Sigmoid colon (tissue), 7 donors: ENCODE measurements at places on chromosomes 1 and 21. TPM values are rescaled to one million over a fixed set of nuclear protein-coding genes. Genes with fewer than 3 reads are reported as not detected.

Gene ZNF593OS
- total RNA-seq, result not detected

DNA sequence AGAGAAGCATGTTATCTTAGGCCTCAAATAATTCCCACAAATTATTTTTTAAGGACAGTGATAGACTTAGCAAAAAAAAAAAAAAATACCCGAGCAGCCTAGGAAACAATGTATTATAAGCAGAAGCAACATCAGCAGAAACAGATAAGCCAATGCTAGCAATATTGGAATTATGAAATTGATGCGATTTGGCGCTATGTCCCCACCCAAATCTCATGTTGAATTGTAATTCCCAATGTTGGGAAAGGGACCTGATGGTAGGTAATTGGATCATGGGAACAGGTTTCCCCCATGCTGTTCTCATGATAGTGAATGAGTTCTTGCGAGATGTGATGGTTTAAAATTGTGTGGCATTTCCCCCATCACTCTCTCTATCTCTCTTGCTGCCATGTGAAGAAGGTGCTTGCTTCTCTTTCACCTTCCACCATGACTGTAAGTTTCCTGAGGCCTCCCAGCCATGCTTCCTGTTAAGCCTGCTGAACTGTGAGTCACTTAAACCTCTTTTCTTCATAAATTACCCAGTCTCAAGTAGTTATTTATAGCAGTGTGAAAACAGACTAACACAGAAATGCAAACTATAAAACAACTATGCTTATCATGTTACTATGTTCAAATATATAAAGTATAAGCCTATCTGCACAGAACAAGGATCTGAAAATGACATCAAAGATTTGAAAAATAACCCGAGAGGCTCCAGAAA, 75.6 kb upstream of the HIVEP3 start:
- no peaks in the 10 kb centered on the region for H3K4me1 ChIP-seq
- no peak for DNase-seq
- no peak overlapping the region for H3K27ac ChIP-seq
- H3K27me3 ChIP-seq, result no peaks in the 10 kb centered on the region
- H3K36me3 ChIP-seq, result no peaks in the 10 kb centered on the region
- H3K4me3 ChIP-seq, result no peak overlapping the region

- no peak overlapping the region for H3K27ac ChIP-seq
- no peak overlapping the region for H3K4me3 ChIP-seq
- no peaks in the 10 kb centered on the region for H3K4me1 ChIP-seq
- no peak for DNase-seq
- H3K27me3 ChIP-seq, result no peaks in the 10 kb centered on the region
These were observed 126.1 kb downstream of the HMCN1 start for GRCh38 chr1:185860311-185860710.

GRCh38 chr21:43207043-43207315, 38.2 kb downstream of the CRYAA start:
- H3K36me3 ChIP-seq, result no peaks in the 10 kb centered on the region
- no peaks in the 10 kb centered on the region for H3K4me1 ChIP-seq
- no peak for DNase-seq
- no peak overlapping the region for H3K4me3 ChIP-seq
- H3K27ac ChIP-seq, result no peak overlapping the region

DNA sequence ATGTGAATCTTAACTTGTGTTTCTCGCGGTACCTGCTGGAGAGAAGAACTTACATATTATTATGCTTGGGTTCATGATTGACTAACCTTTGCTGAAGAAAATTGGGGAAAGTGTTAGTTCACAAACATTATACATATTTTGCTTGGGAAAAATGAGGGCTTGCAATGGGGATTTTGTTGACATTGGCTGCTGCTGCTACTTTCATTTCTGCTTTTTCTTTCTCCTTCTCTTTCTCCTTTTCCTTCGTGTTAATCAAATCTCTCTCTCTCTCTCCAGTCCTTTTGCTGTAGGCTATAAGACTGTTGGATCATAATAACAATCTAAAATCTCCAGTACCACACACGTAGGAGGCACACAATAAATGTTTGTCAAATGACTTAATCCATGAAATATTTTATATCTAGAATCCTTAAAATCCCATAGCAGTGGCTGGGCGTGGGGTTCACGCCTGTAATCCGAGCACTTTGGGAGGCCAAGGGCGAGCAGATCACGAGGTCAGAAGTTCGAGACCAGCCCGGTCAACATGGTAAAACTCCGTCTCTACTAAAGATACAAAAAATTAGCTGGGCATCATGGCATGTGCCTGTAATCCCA, 23.0 kb downstream of the IRF2BP2 start:
- H3K36me3 ChIP-seq, result no peaks in the 10 kb centered on the region
- no peaks in the 10 kb centered on the region for H3K4me1 ChIP-seq
- DNase-seq, result no peak
- H3K27ac ChIP-seq, result peak overlapping the region; percentile 88
- H3K4me3 ChIP-seq, result no peak overlapping the region

Gene ELOVL1
- 39.6 TPM for total RNA-seq

GRCh38 chr1:227729881-227730629, 5.0 kb downstream of the JMJD4 start:
- H3K36me3 ChIP-seq, result peaks cover 19% of the 10 kb centered on the region
- H3K27ac ChIP-seq, result peak overlapping the region; percentile 66
- no peaks in the 10 kb centered on the region for H3K27me3 ChIP-seq
- H3K4me1 ChIP-seq, result peaks cover 49% of the 10 kb centered on the region
- DNase-seq, result no peak

DNA sequence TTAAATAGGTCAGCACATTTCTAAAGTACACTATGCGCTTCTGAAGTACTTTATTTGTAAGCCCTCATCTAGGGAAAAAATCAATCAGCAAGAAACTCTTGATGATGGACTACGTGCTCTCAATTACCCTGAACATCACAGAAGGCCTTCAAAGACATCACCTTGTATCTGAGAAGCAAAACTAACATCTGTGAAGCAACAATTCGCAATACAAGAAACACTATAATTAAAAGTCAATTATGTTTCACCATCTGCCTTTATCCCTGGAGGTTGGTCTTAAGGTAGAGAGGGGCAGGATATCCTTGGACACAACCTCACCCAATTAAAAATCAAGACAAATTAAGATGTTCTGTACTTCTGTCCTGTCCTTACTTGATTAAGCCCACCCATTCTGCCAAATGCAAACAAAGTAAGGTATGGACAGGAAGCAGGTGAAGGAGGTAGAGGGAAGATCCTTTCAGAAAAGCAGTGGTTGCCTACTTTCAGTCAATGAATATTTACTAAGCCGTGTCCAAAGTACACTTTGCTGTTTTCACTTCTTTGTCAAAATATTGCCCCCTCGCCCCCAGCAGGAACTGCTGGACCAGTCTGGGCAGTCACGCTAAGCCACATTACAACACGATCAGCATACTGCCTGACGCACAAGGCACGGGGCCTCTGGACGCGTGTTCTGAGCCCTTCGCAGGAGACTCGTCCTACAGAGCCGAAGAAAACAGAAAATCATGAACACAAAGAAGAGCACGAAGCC, 887 bp downstream of the SLC19A2 start:
- no peaks in the 10 kb centered on the region for H3K36me3 ChIP-seq
- H3K4me1 ChIP-seq, result peaks cover 46% of the 10 kb centered on the region
- peak overlapping the region; percentile 99 for H3K27ac ChIP-seq
- peak overlapping the region; percentile 92 for H3K4me3 ChIP-seq
- H3K27me3 ChIP-seq, result no peaks in the 10 kb centered on the region

DNA sequence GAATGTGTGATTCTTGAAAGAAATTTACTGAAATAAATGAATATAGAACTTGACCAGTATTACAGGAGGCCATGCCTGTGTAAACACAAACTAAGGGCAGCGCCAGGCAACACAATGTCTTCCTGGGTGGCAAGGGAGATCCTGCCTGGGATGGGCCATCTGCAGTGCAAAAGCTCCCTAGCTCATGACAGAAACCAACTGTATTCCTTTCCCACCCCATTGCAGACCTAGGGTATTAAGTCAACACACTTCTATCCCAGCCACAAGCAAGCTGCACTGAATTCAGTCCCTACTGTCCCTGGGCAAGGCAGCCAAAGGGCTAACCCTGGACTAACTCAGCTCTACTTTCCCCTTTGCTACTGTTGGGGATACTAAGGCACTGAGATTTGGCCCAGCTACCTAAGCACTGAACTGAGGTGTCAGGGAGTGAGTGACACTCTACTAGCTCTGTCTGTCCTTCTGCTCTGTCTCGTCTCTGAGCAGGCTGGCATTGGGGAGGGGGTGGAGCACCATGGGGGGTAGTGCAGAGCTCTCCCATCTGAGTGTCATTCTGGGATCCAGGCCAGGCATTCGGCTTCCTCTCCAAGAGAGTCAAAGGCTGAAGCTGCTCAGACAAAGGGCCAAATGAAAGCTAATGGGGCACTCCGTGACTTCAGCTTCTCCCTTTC, 2.5 kb downstream of the INKA2 start:
- peaks cover 63% of the 10 kb centered on the region for H3K4me1 ChIP-seq
- H3K27me3 ChIP-seq, result no peaks in the 10 kb centered on the region
- peak overlapping the region; percentile 87 for H3K27ac ChIP-seq
- H3K36me3 ChIP-seq, result no peaks in the 10 kb centered on the region

DNA sequence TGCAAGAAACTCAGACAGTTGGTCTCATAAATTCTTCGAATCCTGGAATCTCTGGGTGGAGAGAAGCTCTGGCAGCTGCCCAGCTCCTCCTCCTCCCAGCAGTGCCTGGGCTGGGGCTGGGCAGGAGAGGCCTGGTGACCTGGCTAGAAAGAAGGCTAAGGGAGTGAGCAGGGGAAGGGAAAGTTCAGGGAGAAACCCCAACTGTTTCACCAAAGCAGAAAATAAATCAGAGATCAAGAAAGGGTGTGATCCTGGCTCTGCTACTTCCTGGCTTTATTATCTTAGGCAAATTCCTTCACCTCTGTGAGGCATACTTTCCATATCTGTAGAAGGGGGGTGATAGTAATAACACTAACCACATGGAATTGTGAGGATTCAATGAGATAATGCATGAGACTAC, 8.8 kb upstream of the COL16A1 start:
- H3K4me3 ChIP-seq, result no peak overlapping the region
- H3K4me1 ChIP-seq, result peaks cover 44% of the 10 kb centered on the region
- peak overlapping the region; percentile 97 for H3K27ac ChIP-seq

Gene PCP4L1
- total RNA-seq, result 15.2 TPM

- H3K27me3 ChIP-seq, result no peaks in the 10 kb centered on the region
- H3K4me1 ChIP-seq, result no peaks in the 10 kb centered on the region
- DNase-seq, result no peak
- H3K36me3 ChIP-seq, result no peaks in the 10 kb centered on the region
- no peak overlapping the region for H3K4me3 ChIP-seq
These were observed 50.2 kb downstream of the RABGAP1L start for GRCh38 chr1:174209347-174210187.

Gene LIN28A
- total RNA-seq, result not detected

GRCh38 chr1:225890346-225891228, 1.6 kb upstream of the LEFTY1 start:
- H3K36me3 ChIP-seq, result no peaks in the 10 kb centered on the region
- H3K27ac ChIP-seq, result no peak overlapping the region
- H3K27me3 ChIP-seq, result no peaks in the 10 kb centered on the region
- H3K4me1 ChIP-seq, result peaks cover 6% of the 10 kb centered on the region

DNA sequence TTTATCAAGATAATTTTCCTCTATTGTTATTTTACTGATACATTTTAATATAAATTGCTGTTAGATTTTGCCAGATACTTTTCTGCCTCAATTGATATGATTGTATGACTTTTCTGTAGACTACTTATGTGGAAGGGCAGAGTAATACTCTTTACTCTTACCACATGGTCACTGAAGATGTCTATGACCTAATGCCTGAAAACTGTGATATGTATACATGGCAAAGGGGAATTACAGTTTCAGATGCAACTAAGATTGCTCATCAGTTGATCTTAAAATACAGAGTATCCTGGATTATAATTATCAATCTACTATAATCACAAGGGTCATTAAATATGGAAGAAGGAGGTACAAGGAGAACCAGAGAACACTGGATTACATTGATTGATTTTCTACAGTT, 1528.0 kb downstream of the BRINP3 start:
- H3K27ac ChIP-seq, result no peak overlapping the region
- H3K4me1 ChIP-seq, result no peaks in the 10 kb centered on the region
- H3K4me3 ChIP-seq, result no peak overlapping the region
- no peaks in the 10 kb centered on the region for H3K36me3 ChIP-seq
- H3K27me3 ChIP-seq, result no peaks in the 10 kb centered on the region

- H3K4me1 ChIP-seq, result no peaks in the 10 kb centered on the region
- no peak for DNase-seq
- no peak overlapping the region for H3K27ac ChIP-seq
- no peaks in the 10 kb centered on the region for H3K36me3 ChIP-seq
- no peaks in the 10 kb centered on the region for H3K27me3 ChIP-seq
These were observed 33.6 kb upstream of the DISP1 start for GRCh38 chr1:222781251-222781650.

GRCh38 chr1:159663552-159663951, 50.8 kb downstream of the CRP start:
- no peaks in the 10 kb centered on the region for H3K36me3 ChIP-seq
- H3K27ac ChIP-seq, result no peak overlapping the region
- DNase-seq, result no peak
- H3K4me3 ChIP-seq, result no peak overlapping the region
- no peaks in the 10 kb centered on the region for H3K27me3 ChIP-seq

Gene OR2L2
- not detected for total RNA-seq

Gene C1orf226
- 11.4 TPM for total RNA-seq

DNA sequence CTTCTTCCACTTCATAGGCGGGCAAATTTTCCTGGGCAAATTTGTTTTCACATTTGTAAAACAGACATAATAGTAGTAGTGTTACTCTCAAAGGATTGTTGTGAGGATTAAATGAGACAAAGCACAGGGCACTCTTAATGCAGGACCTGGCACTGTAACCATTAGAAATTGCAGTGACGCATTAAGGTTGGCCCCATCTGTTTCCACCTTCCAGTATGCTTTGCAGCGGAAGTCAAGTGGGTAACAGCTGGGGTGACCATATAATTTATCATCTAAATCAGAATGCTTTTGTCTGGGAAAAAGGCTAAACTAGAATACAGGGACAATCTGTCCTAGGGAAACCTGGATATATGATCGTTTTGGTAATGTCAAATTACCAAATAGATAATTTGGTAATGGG, 132.5 kb upstream of the CACHD1 start:
- no peaks in the 10 kb centered on the region for H3K27me3 ChIP-seq
- H3K36me3 ChIP-seq, result no peaks in the 10 kb centered on the region
- DNase-seq, result no peak
- no peak overlapping the region for H3K27ac ChIP-seq

- no peaks in the 10 kb centered on the region for H3K36me3 ChIP-seq
- no peak overlapping the region for H3K4me3 ChIP-seq
- no peak overlapping the region for H3K27ac ChIP-seq
- H3K27me3 ChIP-seq, result no peaks in the 10 kb centered on the region
These were observed 87.6 kb downstream of the C21orf91 start for GRCh38 chr21:17731554-17731953.

DNA sequence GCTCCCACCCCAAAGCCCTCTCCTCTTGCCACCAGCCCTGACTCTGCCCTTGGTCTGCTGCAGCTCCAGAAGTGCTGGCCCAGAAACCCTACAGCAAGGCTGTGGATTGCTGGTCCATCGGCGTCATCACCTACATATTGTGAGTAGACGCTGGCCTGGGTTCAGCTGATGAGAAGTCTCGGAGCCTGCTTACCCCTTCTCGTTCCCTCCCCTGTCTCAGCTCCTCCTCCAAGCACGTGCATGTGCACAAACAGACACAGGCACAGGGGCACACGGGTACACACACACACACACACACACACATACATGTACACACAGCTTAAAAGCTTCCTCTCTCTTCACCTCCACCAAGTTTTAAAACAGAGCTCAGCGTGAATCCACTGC, 24.3 kb downstream of the CAMK1G start:
- H3K36me3 ChIP-seq, result no peaks in the 10 kb centered on the region
- no peaks in the 10 kb centered on the region for H3K27me3 ChIP-seq
- no peak overlapping the region for H3K27ac ChIP-seq
- no peak overlapping the region for H3K4me3 ChIP-seq
- no peak for DNase-seq
- no peaks in the 10 kb centered on the region for H3K4me1 ChIP-seq

Gene TCP10L
- total RNA-seq, result 0.66 TPM
